Bronchial epithelial cell (primary cell): ENCODE measurements at places on chromosomes 3 and 15.

DNA sequence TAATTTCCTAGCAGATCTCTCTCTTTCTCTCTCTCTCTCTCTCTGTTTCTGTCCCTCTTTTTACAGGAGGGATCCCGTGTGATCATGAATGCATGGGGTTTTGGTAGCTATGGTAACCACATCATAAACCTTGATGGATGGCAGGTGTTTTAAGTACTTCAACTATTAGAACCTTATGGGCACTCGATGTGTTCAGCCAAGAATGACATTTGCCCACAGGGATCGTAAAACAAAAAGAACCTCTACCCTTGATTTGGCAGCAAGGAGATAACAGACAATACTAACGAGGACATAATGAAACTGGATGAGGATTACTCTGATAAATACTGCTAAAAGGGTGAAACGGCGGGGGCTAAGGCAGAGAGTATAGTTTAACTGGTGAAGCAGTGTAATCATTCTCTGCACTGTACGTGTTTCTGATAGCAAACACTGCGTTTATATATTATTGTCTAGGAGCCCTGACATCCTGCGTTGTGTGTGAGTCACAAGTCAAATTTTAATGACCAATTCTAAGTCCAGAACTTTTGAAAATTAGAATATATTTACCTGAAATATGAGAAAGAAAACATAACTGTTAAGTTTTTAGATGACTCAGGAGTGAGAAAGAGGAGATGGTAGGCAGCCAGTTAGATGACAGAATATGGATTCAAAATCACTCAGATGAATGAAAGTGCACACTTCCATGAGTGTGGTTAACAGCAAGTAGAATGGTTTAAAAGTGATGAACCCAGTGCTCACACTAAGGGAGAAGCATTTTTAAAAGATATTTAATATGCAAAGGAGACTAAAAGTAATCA is 80.3 kb downstream of the OTOL1 start:
- no peak for DNase-seq

- DNase-seq, result no peak
Measured at GRCh38 chr3:194731506-194732073, 45.9 kb downstream of the FAM43A start.

GRCh38 chr15:79883579-79884203 is 13.1 kb downstream of the MTHFS start:
- DNase-seq, result no peak

DNA sequence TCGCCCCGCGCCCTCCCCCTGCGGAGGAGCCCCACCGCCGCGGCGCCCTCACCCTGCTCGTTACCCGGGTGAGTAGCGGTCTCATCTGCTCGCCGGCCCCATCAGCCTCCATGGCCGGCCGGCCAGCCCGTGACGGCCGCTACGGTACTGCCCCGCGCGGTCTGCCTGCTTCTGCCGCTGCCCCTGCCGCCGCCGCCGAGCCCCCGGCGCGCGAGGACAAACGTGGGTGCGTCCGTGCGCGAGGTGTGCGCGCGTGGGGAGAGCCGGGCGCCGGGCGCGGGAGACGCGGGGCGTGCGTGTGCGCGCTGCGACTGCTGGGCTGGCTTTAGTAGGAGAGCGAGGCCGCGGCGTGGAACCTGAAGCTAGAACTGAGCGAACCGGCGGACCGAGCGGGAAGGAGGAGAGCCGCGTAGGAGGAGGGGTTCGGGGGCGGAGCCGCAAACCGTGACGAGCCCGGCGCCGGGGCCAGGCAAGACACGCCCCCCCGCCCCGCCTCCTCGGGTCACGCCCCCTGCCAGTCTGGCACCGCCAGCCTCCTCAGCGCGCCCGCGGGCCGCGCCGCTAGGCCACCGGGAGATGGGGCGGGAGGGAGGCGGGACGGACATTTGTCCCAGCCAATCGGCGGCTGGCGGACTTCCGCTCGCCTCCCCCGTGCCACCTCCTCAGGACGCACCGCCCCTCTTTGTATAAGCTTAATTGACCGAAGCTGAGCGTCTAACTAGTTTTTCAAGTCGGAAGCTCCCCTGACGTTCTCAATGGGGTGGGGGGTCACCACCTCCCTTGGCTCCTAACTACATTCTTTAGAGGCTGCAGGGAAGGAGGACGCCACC is at the start of gene SLC4A7:
Gene SLC4A7 (minus strand): TSS at position 370 of the 830 bp plus-strand sequence. CDS start 258 bp downstream, at position 112.
- DNase-seq, result peak; percentile 84

- peak; percentile 89 for DNase-seq
Measured at GRCh38 chr3:183094711-183095110, 4.6 kb downstream of the MCCC1 start.

DNA sequence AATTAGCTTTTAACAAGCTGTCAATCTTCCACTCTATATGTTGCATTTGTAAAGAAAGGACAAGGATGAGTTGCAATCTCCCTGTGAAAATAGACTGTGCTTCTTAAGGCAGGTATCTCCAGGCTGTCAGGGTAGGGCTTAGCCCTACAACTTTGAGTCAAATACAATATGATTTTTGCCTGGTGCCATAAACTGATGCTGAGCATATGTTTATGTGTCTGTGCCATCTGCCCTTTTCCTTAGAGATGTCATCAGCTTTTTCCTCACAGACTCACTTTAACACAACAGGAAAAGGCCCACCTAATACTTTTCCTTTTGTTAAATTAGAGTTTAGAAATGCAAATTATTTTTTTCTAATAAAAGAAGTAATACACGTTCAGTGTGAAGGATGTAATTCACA is 548.3 kb downstream of the NLGN1 start:
- no peak for DNase-seq

DNA sequence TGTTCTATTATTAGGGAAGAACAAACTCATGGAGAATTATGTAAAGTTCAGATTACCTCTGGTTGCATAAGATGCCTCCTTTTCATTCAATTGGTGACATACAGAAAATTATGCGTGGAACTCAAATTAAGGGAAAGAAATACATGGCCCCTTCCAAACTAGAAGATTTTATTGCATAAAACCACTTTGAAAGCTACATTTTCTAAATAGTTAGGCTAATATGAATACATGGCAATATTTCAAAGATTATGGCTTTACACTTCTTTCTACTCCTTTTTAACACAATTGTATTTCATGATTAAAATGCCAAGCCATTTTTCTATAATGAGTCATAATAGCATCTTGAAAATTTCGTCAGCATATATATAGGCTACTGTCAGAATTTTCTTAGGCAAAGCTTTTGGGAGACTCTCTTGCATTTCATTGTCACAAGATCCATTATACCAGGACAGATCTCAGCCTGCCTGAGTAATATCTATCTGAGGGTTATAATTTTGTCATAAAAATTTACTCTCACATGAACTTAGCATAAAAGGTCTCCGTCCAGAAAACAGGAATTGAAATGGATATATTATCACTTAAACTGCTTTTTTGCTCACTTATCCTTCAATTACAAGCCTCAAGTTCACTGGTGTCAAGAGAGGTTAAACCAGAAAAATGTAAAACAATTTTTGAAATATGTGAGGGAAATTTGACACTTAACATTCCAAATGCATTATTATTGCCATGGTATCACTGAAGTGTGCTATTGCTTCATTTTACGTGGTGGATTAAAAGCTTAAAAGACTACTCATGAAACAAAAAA is 37.1 kb downstream of the CPA3 start:
- peak; percentile 52 for DNase-seq

DNA sequence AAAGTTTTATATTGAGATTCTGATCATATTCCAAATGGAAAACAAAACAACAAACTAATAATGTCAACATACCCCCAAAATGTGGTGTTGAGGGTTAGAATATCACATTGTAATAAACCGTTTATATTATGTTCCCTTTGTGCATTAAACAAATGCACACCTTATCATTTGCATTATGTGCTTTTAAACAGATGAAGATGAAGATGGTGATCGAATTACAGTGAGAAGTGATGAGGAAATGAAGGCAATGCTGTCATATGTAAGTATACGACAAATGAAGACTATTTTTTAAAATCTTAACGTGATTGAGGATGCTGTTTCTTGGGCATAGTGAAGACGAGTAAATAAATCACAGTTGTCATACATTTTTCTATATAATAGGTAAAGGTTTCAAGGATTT is 20.6 kb downstream of the MAP2K5 start:
- DNase-seq, result no peak

DNA sequence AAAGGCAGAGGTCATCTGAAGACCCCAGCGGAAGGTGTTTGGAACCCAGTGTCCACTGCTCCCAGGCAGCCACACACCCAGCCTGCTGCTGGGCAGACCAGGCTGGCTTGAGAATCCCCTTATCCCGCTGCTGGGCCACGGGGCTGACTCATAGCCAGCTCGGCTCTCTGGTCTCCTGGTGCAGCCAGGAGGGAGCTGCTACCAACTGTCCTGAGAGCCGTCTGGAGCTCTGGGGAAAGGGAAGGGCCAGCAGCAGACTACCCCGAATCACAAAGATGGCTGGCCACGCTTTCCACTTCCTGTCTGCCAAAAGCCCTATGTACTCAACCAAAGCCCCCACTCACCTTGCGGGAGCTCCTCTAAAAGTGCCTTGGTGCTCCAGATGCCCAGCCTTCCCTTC is 38.3 kb downstream of the WHAMM start:
- no peak for DNase-seq

DNA sequence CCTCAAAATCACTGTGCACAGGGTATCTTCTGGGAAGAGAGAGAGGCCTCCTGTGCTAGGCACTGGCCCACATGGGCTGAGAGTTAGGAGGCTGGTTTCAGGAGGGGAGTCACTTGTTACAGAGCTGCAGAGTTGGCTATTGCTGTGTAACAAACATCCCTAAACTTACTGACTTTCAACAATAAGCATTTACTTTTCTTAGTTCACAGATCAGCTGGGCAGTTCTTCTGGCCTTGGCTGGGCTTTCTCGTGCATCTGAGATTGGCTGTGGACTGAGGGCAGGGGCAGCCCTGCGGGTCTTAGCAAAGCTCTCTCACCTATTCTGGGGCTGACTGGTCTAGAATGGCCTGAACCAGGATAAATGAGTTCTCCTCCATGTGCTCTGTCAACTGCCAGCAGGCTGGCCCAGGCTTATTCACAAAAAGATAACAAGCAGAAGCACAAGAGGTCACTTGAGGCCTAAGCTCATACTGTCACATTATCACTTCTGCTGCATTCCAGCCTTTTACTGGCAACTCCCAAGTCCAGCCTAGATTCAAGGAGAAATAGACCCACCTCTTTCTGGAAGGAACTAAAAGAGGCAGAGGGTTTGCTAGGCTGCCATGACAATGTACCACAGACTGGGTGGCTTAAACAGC is 17.2 kb upstream of the RBSN start:
- no peak for DNase-seq

DNA sequence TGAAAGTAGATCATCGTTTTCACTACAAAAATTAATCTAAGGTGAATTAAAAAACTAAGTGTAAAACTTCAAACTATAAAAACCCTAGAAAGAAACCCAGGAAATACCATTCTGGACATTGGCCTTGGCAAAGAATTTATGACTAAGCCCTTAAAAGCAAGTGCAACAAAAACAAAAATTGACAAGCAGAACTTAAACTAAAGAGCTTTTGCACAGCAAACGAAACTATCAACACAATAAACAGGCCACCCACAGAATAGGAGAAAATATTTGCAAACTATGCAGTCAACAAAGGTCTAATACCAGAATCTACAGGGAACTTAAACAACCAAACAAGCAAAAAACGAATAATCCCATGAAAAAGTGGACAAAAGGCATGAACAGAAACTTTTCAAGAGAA is 302.0 kb downstream of the CHST2 start:
- no peak for DNase-seq

DNA sequence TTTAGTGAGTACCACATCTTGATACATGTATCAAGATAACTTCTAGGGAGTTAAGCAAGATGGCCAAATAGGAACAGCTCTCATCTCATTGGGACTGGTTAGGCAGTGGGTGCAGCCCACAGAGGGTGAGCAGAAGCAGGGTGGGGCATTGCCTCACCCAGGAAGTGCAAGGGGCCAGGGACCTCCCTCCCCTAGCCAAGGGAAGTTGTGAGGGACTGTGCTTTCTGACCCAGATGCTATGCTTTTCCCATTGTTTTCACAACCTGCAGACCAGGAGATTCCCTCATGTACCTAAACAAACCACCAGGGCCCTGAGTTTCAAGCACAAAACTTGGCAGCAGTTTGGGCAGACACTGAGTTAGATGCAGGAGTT is 665.0 kb upstream of the CBLB start:
- no peak for DNase-seq
